A673 (cell line): ENCODE measurements at places on chromosomes 6 and 20. TPM values are rescaled to one million over a fixed set of nuclear protein-coding genes. Genes with fewer than 3 reads are reported as not detected.

LCA5 gene
- total RNA-seq = 3.5 and 4.0 TPM in 2 replicates

C20orf202 gene
- not detected in 2 replicates for total RNA-seq

PCMT1 gene
- 110 and 115 TPM in 2 replicates for total RNA-seq

KHDC1L gene
- not detected in 2 replicates for total RNA-seq

CLVS2 gene
- total RNA-seq = 84.9 and 89.6 TPM in 2 replicates

MOG gene
- total RNA-seq = not detected in 2 replicates

CST1 gene
- total RNA-seq = not detected in 2 replicates

COL21A1 gene
- 49.0 and 51.6 TPM in 2 replicates for total RNA-seq

GRCh38 chr6:166898910-166899309 is 57.4 kb downstream of the RNASET2 start:
- no peak overlapping the region for H3K4me3 ChIP-seq
- H3K27ac ChIP-seq = no peak overlapping the region
- no peak for DNase-seq
- H3K36me3 ChIP-seq = no peaks in the 10 kb centered on the region

- H3K27ac ChIP-seq = no peak overlapping the region
- no peaks in the 10 kb centered on the region for H3K36me3 ChIP-seq
- H3K27me3 ChIP-seq = no peaks in the 10 kb centered on the region
- H3K4me3 ChIP-seq = no peak overlapping the region
- H3K4me1 ChIP-seq = peaks cover 36% of the 10 kb centered on the region
Measured at GRCh38 chr6:131861381-131861780, 53.6 kb downstream of the ENPP1 start.

DNA sequence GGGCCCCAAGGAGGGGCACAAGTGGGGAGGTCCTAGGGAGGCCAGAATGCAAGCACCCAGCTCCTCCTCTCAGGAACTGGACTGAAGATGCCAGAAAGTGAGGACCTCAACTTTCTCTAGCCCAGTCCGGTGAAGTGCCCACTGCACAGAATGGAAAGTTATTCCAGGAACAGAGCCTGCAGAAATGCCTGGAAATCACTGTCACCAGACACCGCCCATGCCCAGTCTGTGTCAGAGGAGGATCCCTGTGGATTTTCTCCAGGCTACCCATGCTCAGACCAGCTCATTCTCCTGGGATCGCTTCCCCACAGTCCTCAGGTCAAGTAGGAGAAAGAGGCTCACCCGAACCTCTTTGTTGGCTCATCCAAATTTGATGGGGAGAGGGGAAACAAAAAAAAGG is 6.5 kb downstream of the PRPH2 start:
- no peaks in the 10 kb centered on the region for H3K27me3 ChIP-seq
- no peaks in the 10 kb centered on the region for H3K4me1 ChIP-seq
- DNase-seq = no peak
- no peak overlapping the region for H3K4me3 ChIP-seq

DNA sequence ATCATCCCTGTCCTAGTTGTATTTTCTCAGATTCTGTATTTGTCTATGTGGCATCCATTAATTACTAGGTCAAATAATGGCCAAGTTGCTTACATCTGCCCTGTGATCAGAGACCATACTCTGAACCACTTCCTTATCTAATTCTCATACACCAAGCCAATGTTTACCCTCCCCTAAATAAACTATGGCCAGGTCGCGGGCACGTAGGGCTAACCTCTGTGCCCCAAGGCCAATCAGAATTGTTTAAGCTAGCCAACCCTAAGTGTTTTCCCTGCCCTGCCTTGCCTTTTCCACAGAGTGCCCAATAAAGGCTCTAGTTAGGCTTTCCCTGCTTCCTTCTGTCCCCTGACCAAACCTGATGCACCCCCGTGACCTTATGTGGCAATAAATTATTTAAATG is 2.8 kb upstream of the CALHM4 start:
- no peaks in the 10 kb centered on the region for H3K36me3 ChIP-seq
- no peaks in the 10 kb centered on the region for H3K4me1 ChIP-seq
- DNase-seq = no peak
- no peak overlapping the region for H3K4me3 ChIP-seq

DNA sequence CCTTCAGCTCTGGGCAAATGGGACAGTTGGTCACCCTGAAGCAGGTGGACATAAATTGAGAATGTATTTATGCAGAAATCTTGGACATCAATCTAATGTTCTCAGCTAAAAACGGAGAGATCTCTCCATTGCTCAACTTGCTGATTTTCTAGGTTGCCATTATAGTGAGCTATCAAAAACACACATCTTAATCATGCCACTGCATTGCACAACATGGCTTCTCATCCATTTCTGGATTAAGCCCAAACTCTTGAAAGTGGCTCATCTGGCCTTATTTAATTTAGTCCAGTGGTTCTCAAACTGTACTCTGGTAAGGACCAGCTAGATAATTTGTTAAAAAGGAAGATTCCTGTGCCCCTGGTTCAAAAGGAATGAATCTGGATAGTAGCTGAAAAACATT is 324.9 kb upstream of the CITED2 start:
- H3K27ac ChIP-seq = no peak overlapping the region
- no peaks in the 10 kb centered on the region for H3K27me3 ChIP-seq
- no peaks in the 10 kb centered on the region for H3K36me3 ChIP-seq

DNA sequence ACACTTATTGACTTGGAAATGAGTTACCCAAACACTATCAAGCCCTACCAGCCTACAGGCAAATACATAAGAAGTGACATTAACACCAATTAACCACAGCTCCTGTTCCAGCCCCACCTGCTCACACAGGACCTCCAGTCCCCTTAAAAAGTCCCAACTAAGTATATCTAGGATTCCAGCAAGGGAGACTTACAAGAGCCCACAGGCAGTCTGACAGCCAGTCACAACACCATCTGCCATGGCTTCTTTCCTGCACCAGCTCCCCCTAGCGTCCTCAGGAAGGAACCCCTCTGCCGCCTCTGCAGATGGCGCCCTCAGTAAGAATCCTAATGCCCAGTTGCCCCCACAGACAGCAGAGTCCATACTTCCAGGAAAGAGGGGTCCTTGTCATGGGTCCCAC is 122.1 kb downstream of the HIVEP2 start:
- H3K36me3 ChIP-seq = no peaks in the 10 kb centered on the region
- no peak overlapping the region for H3K4me3 ChIP-seq
- no peaks in the 10 kb centered on the region for H3K27me3 ChIP-seq
- H3K4me1 ChIP-seq = no peaks in the 10 kb centered on the region

DNA sequence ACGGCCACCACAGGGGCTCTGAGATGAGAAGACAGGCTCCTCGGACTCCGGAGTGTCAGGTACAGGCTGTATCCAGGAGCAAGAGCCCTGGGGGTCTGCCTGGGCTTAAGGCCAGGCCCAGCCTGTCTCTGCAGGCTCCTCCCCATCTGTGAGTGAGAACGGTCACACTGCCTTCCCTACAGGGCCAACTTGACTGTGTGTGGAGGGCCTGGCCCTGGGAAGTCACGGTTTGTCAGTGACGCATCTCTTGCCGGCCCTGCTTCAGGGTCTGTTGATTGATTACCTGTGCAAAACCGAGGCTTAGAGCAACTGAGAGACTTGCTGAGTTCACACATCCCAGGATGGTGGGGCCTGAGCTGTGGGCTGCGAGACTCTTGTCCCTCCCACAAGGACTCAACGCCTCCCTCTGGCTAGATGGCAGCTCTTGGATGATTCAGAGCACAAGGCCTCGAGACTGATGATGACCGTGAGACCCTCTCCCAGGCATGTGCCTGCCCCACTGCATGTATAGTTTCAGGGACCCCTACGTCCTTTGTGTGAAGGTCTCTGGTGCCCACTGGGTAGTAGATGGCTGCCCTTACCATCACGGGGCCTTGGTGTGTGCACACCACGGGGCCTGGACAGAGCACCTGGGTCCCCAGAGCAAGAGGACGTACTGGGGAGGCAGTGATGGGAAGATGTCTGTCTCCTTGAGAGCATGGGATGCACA is 5.9 kb downstream of the RBM38 start:
- H3K27ac ChIP-seq = no peak overlapping the region
- no peak overlapping the region for H3K4me3 ChIP-seq
- peaks cover 9% of the 10 kb centered on the region for H3K4me1 ChIP-seq
- peaks cover 41% of the 10 kb centered on the region for H3K36me3 ChIP-seq
- no peak for DNase-seq

- no peak overlapping the region for H3K27ac ChIP-seq
- peaks cover 6% of the 10 kb centered on the region for H3K4me1 ChIP-seq
- no peak overlapping the region for H3K4me3 ChIP-seq
- no peaks in the 10 kb centered on the region for H3K36me3 ChIP-seq
Measured at GRCh38 chr6:13715444-13715883, 3.8 kb upstream of the RANBP9 start.

DNA sequence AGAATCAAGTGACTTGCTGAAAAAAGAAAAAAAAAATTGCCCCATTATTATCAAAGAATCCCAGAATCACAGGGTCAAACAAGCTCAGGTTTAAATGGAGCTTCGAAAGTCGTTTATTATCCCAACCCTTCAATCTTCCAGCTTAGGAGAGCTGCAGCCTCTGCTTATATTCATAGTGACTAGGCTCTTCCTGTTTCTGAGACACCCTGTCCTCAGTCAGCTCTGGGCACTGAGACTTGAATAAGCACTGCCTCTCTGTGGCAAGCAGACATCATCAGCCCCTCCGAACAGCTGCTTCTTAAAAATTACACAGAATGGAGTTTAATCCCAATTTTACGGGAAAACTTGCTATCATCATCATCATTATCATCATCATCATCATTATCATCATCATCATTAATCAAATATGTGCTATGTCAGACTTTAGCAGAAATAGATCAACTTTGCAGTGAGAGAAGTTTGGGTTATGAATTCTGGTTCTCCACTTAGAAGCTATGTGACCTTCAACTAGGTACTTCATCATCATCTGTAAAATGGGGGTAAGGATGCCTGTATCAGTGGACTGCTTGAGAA is 614.0 kb upstream of the SYNCRIP start:
- no peak for DNase-seq
- H3K4me1 ChIP-seq = no peaks in the 10 kb centered on the region
- no peaks in the 10 kb centered on the region for H3K36me3 ChIP-seq
- no peaks in the 10 kb centered on the region for H3K27me3 ChIP-seq

DNA sequence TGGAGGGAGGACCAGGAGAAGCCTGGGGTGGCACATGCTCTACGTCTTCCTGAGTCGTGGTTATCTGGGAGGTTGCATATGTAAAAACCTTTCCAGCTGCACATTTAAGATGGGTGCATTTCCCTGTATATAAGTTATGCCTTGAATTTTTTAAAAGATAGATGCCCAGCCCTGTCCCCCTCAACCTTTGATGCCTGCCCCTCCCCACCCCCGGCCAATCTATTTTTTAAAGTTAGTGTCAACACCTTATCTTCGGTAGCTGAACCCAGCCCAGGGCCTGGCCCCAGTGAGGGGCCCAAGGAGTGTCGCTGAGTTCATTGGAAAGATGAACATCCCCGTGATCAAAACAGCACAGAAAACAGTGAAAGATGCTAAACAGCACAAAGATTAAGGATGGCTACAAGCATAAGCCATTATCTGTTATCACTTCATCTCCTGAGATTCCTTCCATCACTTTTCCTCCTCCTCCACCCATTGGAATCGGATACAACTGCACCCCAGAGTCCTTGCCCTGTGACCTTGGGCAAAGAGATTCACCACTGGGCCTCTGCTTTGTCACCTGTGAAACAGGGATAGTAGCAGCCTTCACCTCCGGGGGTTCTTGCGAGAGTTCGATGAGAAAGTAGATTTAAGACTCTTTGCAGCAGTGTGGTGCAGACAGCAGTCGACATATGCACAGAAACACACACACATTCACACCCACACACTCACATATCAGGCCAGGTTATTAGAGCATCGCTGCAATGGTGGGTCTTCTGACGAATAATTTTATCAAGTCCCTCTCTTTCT is 47.5 kb downstream of the SIRPA start:
- H3K27me3 ChIP-seq = no peaks in the 10 kb centered on the region
- DNase-seq = no peak
- H3K4me3 ChIP-seq = no peak overlapping the region
- H3K4me1 ChIP-seq = peaks cover 10% of the 10 kb centered on the region

- H3K36me3 ChIP-seq = no peaks in the 10 kb centered on the region
- DNase-seq = peak; percentile 74
- no peak overlapping the region for H3K27ac ChIP-seq
- no peaks in the 10 kb centered on the region for H3K4me1 ChIP-seq
- peak overlapping the region; percentile 17 for H3K4me3 ChIP-seq
Measured at GRCh38 chr6:161618831-161619454, 345.1 kb upstream of the AGPAT4 start.

GRCh38 chr6:161828355-161828754 is 554.5 kb upstream of the AGPAT4 start:
- H3K36me3 ChIP-seq = no peaks in the 10 kb centered on the region
- DNase-seq = no peak
- H3K4me1 ChIP-seq = no peaks in the 10 kb centered on the region
- no peak overlapping the region for H3K27ac ChIP-seq

DNA sequence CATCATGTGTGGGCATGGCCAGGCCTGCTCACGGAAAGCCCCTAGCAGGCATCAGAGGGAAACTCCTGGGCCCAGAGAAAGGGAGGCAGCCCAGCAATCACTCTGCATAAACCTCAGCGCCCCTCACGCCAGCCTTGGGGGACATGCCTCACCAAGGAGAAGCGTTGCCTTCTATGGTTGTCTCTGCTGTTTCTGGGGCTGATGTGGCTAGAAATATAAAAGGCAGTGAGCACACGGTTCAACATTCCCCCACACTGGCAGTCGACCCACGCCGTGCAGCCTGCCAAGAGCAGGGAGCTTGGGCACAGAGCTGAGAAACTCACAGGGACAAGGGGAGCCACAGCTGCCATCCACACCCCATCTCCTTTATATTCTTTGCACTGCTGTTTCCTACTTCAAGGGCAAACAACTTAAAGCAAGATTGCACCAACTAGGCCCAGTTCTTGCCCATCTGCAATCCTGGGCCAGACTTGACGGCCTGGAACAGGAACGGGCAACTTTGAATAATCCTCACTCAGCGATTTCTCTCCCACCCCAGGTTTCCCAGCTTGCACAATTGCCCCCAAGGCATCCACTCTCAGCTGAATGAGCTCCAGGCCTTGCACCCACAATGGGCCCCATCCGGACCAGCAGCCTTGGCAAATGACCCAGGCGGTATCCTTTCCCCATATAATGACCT is 35.5 kb upstream of the FOXC1 start:
- DNase-seq = no peak
- H3K27me3 ChIP-seq = no peaks in the 10 kb centered on the region
- no peak overlapping the region for H3K27ac ChIP-seq
- H3K36me3 ChIP-seq = no peaks in the 10 kb centered on the region

GRCh38 chr20:53723621-53724020 is 130.0 kb upstream of the ZNF217 start:
- H3K27me3 ChIP-seq = no peaks in the 10 kb centered on the region
- no peak overlapping the region for H3K4me3 ChIP-seq
- H3K36me3 ChIP-seq = no peaks in the 10 kb centered on the region
- peaks cover 5% of the 10 kb centered on the region for H3K4me1 ChIP-seq
